ENCODE measurements at places on chromosomes 2 and 18.

- DNase-seq, result no peak
These were observed 51.1 kb downstream of the TNS1 start for GRCh38 chr2:217951521-217952247.

DNA sequence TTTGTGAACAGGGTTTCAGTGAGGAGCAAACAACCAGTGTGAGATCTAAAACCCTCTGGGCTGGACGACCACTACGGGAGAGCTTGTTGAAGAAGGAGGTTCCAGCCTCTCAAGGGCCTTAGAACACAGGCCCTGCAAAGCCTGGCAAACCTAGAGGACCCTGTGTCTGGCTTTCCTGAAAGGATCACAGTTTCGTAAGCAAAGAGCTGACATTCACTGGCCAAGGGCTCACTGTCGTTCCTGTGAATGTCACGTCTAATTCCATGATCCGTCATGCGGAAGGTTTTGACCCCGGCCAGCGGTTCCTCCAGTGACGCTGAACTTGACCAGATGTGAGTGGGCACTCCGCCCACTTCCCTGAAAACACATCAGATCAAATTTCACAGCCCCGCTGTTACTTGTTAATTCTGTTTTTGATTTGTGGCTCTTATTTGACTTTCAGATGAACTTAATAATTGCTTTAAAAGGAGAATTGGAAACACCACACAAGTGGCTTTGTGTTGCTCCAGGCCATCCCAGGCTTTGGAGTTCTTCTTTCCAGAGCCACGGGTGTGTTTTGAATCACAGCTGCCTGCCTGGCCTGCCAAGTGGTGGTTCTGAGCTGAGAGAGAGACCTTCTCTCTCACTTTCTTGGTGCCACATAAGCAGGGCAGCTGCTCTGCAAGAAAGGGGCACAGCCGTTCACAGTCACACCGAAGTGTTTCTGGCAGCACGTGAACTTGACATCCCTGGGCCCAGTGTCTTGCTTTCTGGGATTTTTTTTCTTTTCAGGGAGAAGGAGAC, 308.4 kb downstream of the NDUFA10 start:
- DNase-seq, result no peak

DNA sequence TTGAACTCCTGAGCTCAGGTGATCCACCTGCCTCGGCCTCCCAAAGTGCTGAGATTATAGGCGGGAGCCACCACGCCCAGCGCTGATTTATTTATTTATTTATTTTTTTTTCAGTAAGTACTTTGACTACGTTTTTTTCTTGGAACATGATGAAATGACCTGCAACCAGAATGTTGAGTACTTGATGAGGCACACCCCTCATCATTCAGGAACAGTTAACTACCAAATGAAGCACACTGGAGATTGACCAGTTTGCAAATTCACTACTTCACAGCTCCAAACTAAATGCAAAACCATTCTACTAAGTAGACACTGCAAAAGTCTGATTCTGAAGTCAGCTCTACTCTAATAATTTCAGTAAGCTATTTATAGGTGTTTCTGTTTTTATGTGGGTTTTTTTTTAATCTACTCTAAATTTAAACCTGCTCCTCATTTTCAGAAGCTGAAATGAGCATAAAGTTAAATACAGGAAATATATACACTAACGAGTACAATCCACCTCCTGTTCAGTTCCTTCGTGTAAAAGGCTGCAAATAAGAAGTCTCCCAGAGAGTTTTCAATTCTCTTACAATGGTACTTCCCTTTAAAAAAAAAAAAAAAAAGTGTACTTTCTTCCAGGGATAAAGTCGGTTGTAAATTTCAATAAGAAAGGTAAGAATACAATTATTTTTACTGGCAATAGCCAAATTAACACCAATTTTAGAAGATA, 1.4 kb downstream of the GFPT1 start:
- no peak for DNase-seq

DNA sequence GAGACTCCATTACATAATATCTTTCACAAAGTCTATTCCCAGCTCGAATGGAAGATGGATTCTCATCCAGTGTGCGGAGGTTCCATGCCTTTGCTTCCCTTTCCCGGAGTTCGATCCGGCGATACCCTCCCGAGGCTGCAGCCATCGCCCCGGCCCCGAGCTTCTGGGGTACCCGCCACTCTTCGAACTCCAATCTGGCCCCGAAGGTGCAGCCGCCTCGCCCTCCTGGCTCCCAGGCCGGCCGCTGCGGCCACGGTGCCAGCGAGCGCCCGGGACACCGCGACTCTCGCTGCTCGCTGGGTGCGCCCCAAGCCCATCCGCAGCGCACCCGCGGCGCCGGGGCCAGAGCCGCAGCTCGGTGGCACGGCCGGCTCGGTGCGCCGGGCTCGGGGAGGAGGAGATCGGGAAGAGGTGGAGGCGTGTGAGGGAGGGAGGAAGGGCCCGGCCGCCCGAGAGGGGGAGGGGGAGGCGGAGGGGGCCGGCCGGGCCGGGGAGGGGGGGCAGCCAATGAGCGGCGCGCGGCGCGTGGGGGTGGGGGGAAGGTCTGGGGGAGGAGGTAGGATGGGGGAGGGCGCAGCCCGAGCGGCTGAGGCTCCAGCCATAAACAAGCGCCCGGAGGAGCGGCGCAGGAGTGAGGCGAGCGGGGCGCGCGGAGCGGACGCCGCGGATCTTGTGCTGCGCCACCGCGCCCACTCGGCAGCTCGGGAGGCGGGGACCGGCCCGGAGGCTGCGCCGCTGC, at the start of gene CRIM1:
TSS of gene CRIM1 (plus strand) at position 628 of the 739 bp plus-strand sequence. CDS start 515 bp downstream, outside the sequence.
- DNase-seq, result no peak

DNA sequence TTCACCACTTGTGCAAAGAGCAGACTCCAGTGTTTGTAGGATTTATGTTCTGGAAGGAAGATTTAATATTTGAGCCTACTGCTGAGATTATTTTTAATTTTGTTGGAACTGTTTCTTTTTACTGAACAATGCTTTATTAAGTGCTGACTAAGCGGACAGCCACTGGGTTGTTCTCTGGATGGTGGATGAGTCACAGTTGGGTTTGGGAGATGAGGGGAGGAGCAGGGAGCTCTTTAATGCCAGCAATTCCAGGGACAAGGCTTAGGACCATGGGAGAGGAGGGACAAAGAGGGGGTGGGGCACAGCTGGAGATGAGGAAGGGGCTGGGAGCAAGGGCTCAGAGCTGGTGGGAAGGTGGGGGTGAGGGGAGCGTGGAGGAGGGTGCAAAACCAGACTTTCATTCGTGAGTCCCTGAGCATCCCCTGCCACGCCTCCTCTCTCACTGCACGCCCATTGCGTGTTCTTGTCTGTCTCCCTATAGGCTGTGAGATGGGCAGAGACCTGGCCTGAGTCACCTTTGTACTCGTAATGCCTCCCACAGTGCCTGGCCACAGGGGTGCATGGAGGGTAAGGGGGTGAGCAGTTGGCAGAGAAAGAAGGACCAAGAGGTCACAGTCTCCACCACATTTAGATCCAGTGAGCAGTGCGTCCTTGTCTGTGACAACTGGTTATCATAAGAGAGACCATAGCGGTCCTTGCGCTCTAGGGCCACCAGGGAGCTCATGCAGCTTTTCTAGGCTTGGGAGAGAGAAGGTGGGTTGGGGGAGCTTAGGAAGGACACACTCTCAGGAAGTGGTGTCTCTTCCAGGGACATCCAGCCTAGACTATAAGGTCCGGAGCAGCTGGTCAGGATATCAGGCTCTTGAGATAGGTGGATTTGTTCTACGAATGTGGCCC, 18.4 kb downstream of the SLC4A3 start:
- no peak for DNase-seq

DNA sequence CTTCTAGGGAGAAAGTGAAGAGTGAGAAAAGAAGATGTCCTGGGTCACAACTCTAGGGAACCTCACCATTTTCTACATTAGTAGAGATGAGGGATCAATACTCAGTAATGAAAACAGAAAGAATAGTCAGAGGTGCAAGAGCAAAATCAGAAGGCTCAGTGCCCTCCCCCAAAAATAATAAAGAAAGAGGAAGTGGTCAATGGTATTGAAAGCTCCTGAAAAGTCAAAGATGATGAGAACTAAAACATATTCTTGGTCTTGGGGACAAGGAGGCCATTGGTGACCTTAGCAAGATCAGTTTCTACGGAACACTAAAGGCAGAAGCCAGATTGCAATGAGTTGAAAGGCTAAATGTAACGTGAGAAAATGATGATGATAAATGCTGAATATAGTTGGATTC, 24.5 kb upstream of the MYO1B start:
- no peak for DNase-seq

DNA sequence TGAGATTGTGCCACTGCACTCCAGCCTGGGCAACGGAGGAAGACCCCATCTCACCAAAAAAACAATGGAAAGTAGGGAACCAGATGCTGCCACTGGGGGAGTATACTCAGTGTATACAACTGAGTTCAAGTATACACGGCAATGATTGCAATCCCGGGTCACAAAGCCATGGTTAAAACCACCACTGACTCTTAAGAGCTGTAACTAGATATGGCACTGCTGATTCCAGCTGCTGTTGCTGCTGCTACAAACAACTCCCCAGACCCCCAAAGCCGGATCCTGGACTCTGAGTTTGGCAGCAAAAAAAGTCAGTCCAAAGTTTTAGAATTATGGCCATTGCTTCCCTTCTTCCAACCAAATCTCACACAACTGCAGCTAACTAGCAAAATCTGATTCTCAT, 43.7 kb upstream of the COX7A2L start:
- DNase-seq, result no peak

GRCh38 chr18:55470826-55471225, 117.2 kb downstream of the TCF4 start:
- no peak for DNase-seq

- no peak for DNase-seq
These were observed 152.9 kb downstream of the PXDN start for GRCh38 chr2:1591461-1591770.

DNA sequence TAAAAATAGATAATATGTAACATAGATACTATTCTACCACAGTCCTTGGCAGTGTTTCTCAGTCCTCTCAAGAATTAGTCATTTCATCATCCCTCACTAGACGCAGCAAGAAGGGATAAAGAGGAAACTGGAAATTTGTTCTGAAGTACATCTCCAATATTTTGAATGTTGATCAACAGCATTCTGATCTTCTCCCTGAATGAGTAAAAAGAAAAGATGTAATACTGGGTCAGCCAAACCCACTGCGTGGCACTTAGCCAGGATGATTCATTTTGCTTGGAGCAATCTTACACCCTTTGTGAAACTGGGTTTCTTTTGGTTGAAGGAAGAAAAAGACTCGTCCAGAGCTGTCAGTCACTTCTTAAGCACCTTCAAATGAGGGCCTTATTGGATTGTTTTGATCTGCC, 54.1 kb downstream of the TAF1B start:
- no peak for DNase-seq
